ENCODE measurements at places on chromosomes 11 and 22. TPM values are rescaled to one million over a fixed set of nuclear protein-coding genes. Genes with fewer than 3 reads are reported as not detected.

GRCh38 chr22:27163162-27164137 lies 506.1 kb downstream of the MIAT start:
- DNase-seq, result no peak

- no peak for DNase-seq
These were observed 14.8 kb downstream of the FGF4 start for GRCh38 chr11:69760319-69760718.

Gene LSP1
- polyA plus RNA-seq, result not detected

Gene MFNG
- not detected for polyA plus RNA-seq

DNA sequence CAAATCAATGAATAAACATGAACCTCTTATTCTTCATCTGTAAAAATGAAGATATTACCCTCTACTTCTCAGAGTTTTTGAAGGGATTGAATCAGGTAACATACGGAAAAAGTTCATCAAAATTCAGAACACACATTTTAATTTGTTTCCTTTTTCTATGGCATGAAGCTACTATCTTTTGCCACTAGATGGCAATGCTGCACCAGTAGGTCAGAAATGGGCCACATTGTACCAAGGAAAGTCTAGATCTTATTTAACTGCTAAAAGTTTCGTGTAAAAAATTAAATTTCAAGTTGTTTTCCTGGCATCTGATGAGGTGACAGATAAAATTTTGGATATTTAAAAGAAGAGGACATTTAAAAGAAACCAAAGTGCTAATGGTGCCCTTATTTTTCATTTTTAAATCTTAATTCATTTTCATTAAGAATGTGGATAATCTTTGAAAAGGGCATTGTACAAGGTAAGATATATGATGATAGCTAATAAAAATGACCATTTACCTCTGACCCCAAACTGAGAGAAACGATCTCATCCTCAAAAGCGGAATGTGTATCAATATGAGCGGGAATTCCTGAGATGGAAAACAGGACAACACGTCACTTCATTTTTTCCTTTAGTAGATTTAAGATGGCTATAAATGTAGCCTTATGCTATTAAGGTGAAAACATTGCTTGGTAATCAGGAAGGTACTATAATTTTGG lies 16.1 kb downstream of the ALKBH8 start:
- no peak for DNase-seq

Gene FAR1
- 37.5 TPM for polyA plus RNA-seq

DNA sequence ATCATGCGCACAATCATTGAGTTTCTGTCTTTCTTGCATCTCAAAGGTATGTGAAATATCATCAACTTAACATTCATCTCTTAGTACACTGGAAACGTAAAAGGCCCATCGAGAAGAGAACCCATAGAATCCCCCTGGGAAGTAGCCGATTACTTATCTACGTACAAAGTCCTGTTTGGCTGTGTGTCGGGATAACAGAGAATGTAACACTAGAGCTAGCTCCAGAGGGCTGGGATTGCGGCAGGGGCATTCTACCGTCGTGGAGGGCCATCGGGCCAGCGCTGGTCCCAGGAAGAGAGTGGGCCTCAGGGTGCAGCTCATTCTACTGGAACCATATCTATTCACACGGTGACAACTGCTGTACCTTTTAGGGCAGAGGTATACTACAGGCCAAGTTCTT lies 4.5 kb downstream of the GAL start:
- DNase-seq, result no peak

GRCh38 chr11:127524618-127525017 lies 524.0 kb upstream of the KIRREL3 start:
- DNase-seq, result no peak

DNA sequence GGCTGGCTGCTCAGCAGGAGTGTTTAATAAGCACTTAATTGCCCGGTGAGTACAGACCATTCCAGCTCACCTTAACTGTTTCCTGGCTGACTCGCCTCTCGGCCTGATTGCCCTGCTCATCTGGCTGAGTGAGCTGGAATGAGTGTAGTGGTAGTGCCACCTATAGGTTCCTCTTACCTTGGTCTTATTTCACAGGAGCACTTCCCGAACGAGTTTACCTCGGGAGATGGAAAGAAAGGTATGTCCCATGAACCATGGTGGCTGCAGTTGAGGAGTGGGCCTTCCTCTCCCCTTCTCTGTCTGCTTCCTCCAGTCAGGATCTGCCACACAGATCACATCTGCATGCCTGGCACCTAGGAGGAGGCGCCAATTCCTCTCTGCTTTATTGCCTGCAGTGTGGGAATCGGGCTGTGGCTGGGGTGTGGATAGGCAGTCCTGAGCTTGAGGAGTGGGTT lies 26.7 kb downstream of the UPB1 start:
- DNase-seq, result no peak

DNA sequence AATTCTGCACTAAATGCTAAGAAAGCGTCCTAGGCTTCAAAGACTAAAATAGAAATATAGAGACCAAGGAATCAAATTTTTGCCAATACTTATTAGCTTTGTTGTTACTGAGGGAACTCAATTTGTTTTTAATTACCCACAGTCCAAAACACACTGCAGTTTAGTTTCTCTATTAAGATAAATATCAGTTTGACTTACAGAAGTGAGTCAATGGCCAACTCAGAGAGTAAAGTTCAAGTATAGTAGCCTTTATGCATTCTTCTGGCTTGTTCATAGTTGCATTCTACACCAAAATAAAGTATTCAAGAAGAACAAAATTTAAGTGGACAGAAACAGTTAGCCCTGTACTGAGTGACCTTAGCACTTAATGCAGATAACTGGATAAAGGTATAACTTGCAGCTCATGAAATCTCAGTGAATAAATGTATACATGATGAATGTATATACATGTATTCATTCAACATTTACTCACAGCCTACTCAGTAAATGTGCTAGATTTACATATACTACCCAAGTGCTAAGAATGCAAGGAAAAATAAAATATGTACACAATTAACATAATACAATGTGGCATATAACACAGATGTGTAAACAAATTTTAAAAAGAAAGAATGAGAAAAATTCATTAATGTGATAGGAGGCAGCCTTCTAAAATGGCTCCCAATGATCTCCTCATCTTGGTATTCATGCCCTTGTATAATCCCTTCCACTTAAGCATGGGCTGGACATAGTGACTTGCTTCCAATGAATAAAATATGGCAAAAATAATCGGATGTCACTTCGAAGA lies 9.7 kb upstream of the RNF141 start:
- DNase-seq, result peak; percentile 43

DNA sequence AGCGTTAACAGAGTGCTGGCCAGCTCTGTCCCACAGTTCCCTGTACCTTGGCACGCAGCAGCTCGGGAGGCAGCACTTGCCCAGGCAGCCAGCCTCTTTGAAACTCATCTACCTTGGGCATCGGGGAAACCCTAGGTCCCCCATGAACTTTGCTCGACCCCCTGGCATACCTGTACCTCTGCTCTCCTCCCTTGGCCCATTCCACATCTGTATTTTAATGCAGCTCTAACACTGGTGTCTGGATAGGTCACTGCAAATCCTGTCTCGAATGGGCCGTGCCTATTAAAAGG lies 304.1 kb downstream of the TBC1D22A start:
- DNase-seq, result no peak

DNA sequence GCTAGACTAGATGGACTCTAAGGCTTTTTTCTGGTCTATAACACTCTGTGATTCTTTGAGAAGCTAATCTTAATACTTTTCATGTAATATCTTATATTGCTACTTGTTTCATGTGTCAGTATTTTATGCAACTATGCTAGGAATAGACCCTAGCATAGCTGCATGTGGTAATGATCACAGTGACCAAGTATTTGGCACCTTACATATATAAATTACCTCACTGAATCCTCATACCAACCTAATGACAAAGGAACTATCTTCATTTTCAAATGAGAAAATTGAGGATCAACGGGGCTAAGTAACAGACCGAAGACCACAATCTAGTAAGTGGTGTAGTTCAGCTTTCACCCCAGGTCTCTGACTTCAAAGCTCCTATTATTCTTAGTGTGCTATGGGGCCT lies 327.3 kb upstream of the PITPNB start:
- peak; percentile 50 for DNase-seq

GRCh38 chr22:23533328-23533762 lies 46.7 kb downstream of the IGLL1 start:
- no peak for DNase-seq

Gene ATG16L2
- 8.3 TPM for polyA plus RNA-seq

Gene BAIAP2L2
- polyA plus RNA-seq, result 1.2 TPM

Gene LRRC4C
- polyA plus RNA-seq, result not detected

DNA sequence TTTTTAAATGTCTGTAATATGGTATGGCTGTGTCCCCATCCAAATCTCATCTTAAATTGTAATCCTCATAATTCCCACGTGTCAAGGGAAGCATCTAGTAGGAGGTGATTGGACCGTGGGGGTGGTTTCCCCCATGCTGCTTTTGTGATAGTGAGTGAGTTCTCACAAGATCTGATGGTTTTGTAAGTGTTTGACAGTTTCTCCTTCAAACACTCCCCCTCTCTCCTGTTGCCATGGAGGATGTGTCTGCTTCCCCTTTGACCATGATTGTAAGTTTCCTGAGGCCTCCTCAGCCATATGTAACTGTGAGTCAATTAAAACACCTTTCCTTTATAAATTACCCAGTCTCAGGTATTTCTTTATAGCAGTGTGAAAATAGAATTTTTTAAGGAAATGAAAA lies 31.1 kb upstream of the CD44 start:
- no peak for DNase-seq

DNA sequence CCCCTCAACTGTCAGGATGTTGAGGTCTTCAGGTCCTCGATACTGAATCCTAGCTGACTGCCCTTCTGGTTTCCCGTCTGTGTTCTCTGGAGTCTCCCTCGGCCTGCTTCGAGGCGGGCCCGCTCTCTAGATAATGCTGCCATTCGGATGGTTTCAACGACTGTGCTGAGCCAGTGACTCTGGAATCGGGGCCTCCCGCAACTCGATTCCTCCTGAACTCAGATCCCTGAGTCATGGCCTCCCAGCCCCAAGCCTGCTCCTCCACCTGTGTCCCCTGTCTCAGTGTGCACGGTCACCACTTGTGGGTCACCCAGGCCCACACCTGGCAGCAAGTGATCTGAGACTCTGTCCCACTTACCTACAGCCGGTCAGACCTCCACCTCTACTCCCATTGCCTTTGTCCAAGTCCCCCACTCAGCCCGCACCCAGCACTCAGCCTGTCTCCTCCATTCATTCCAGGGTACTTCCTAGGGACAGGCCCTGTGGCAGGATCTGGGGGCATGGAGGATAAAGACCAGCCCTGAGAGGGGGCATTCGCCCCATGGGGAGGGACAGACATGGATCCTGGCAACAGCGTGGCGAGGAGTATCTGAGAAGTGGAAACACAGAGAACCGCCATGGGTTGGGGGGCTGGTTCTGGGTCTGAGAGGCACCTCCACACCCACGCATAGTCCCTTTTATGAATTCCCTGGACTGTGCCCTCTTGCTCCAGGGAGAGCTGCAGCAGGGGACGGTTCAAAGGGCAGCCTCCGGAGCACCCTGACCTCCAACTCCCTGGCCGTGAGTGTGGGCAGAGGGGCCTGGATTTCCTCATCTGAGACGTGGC lies 14.3 kb downstream of the MPST start:
- DNase-seq, result no peak

- no peak for DNase-seq
These were observed 5.4 kb downstream of the LMO1 start for GRCh38 chr11:8258289-8258688.

Gene PHOX2A
- not detected for polyA plus RNA-seq

DNA sequence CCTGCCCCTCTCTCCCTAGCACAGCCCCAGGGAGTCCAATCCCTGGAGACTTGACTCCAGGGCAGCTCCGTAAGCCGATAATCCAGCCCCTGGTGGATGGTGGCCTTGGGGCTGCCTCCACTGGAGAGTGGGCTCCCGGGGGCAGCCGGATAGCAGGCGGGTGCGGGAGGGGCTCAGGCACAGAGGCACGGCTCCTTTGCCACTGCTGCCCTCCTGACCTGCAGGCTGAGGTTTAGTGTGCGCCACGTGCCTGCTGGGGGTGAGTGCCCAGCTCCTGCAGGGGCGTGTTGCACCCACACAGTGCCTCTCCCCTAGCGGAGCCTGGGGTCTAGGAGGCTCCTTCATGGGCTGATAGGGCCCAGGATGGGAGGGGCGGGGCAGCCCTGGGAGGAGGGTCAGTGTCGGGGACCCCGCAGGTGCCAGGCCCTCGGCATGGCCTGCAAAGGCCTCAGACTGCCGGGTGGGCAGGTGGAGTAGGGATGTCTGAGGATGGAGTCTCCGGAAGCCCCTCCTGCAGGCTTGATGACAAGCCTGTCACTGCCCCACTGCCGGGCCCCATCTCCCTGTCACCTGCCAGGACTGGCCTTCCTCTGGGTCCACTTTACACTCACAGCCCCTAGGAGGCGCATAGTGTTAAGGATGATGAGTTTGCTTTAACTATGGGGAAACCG lies 5.6 kb downstream of the DUSP8 start:
- no peak for DNase-seq

Gene MYBPC3
- not detected for polyA plus RNA-seq

Gene UPK3A
- polyA plus RNA-seq, result not detected
